Urinary bladder (tissue), 4 donors: ENCODE measurements at places on chromosomes 1 and 21. TPM values are rescaled to one million over a fixed set of nuclear protein-coding genes. Genes with fewer than 3 reads are reported as not detected.

The TFF3 gene
- polyA plus RNA-seq: 9.9 TPM

The AIRE gene
- polyA plus RNA-seq: 0.03 TPM

The IL20 gene
- not detected for polyA plus RNA-seq

The IFNLR1 gene
- 0.51 TPM for polyA plus RNA-seq

The SPATA46 gene
- polyA plus RNA-seq: not detected

The FMN2 gene
- 0.23 TPM for polyA plus RNA-seq

The C1orf87 gene
- not detected for polyA plus RNA-seq

The ACTA1 gene
- 7.9 TPM for polyA plus RNA-seq

The S100A7 gene
- not detected for polyA plus RNA-seq

The OR2L2 gene
- 0.01 TPM for polyA plus RNA-seq
